Activated T-helper 1 cell treated with anti-CD3 and anti-CD28 coated beads, Interleukin-2, amount 50 U/mL, for 16 hours (primary cell): ENCODE measurements at places on chromosomes 5 and 9.

DNA sequence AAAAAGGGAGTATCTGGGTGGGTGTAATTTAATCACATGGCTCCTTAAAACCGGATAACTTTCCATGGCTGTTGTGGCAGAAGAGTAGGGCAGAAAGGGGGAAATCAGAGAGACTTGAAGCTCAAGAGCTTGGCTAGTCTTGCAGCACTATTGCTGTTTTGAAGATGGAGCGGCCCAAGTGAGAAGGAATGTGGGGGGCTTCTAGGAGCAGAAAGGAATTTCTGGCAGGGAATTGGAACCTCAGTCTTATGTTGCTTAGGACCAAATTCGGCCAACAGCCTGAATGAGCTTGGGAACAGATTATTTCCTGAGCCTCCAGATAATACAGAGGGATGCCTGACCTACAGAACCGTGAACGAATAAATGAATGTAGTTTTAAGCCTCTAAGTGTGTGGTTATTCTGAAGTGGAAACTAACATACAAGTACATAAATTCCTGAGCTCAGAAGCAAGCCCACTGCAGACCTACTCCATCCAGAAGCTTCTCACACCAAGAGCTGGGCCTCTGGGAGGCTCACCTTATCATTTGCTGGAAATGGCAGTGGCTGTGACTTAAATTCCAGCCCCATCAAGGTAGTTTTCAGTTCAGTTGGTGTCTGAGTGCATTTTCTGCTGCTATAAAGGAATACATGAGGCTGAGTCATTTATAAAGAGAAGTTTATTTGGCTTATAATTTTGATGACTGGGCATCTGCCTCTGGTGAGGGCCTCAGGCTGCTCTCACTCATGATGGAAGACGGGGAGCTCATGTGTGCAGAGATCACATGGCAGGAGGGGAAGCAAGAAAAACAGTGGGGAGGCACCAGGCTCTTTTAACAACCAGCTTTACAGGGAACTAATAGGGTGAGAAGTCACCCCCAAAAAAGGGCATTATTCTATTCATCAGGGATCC lies 15.3 kb upstream of the TMEM174 start:
- no peak for DNase-seq

GRCh38 chr9:119298076-119298853 lies 71.0 kb downstream of the BRINP1 start:
- no peak for DNase-seq

- DNase-seq = no peak
Measured at GRCh38 chr9:130142641-130143040, 29.6 kb upstream of the NCS1 start.

DNA sequence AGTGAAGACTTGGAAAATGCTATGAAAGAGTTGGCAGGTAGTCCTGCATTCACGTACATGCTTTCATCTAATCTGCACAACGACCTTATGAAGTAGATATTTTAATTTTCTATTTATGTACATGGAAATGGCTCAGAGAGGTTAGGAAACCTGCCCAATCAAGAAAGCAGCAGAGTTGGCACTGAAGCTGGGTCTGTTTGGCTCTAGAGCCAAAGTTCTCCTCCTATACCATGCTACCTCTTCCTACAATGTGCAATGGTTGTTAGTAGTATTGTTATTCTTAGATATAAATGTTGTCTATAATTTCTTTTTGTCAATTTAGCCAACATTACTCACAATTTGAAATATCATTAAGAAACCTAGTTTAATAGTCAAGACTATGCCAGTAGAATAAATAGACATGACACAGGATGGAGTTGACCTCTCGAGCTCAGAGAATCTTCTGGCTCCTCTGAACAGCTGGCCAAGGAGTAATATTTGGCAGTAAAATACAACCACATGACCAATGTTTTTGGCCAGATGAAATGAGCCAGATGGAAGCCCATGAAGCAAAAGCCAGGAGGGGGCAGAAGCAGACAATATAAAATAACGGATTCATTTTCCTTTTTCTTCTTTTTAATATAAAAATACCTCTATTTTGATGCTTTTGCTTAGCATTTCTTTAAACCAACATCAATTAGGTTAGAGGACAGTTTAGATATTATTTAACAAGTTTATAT lies 542.3 kb downstream of the PDE4D start:
- DNase-seq = no peak

DNA sequence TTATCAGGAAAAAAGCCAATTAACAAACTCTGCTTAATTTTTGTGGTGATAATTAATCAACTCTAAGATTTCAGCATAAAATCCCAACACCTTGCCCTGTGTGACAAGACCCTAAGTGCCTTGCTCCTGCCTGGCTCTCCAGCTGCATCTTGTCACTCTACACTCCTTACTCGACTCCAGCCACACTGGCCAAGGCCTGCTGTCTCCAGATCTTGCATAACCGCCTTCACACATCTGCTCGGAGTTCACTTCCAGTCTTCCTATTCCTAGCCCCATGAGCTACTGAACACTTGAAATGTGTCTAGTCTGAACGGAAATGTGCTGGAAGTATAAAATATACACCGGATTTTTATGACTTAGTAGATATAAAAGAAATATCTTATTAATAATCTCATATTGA lies 259.6 kb downstream of the EPB41L4A start:
- DNase-seq = no peak

- no peak for DNase-seq
Measured at GRCh38 chr9:708551-709432, 132.7 kb upstream of the DMRT1 start.

GRCh38 chr9:3656224-3656623 lies 130.4 kb upstream of the RFX3 start:
- no peak for DNase-seq

DNA sequence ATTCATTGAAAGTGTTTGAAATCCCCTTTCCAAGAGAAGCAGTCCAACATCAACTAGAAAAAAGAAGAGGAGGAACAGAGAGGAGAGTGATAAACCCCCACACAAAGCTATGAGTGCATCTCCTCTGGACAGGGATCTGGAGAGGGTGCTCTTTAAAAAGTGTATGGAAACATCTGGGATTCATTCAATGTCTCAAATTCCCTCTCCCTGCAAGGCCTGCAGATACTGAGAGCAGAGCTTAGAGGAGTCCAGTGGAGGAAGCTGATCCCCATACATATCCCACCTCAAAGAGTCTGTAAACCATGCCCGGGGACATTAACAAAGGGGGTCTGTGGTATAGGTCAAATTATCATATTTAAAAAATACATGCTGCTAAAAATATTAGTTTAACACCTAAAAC lies 2.2 kb downstream of the SPOCK1 start:
- no peak for DNase-seq

DNA sequence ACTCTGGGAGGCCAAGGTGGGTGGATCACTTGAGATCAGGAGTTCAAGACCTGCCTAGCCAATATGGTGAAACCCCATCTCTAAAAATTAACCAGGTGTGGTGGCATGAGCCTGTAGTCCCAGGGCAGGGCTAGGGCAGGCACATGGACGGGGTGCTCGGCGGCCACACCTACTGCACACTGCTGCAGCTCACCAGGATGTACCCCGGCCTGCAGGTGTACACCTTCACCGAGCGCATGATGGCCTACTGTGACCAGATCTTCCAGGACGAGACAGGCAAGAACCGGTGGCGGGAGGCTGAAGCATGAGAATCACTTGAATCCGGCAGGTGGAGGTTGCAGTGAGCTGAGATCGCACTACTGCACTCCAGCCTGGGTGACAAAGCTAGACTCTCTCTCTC lies 3.2 kb downstream of the ST6GALNAC4 start:
- no peak for DNase-seq

- no peak for DNase-seq
Measured at GRCh38 chr5:157205708-157206107, 25.1 kb downstream of the ITK start.

DNA sequence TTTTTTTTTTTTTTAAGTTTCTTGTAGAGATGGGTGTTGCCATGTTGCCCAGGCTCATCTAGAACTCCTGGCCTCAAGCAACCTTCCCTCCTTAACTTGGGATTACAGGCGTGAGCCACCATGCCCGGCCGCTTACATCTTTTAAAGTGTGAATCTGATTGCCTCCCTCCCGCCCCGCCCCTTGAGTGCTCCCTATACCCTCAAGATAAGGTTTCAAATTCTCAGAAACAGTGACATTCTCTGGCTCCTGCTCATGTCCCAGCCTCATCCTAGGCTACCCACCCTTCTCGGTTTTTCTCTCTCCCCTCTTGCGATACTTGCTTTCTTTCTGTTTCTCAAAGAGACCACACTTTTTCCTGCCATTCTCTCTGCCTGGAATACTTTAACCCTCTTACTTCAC lies 12.4 kb downstream of the MORN5 start:
- no peak for DNase-seq

DNA sequence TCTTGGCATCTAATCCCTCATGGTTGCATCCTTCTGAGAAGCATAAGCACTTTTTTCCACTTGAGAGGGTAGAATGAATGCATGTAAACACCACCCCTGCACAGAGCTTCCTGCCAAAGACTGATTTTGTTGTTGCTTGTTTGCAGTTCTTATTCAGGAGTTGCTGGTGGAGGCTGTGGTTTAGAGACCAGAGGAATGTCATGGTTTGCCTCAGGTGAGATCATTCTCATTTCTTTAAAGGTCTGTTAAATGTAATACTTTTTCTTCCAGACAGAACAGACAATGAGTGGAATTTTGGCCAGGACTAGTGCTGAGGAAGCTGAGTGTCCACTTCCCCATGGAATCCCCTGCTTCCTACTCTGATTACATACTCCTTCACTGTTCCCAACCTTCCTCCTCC lies 3.2 kb upstream of the TNC start:
- no peak for DNase-seq

DNA sequence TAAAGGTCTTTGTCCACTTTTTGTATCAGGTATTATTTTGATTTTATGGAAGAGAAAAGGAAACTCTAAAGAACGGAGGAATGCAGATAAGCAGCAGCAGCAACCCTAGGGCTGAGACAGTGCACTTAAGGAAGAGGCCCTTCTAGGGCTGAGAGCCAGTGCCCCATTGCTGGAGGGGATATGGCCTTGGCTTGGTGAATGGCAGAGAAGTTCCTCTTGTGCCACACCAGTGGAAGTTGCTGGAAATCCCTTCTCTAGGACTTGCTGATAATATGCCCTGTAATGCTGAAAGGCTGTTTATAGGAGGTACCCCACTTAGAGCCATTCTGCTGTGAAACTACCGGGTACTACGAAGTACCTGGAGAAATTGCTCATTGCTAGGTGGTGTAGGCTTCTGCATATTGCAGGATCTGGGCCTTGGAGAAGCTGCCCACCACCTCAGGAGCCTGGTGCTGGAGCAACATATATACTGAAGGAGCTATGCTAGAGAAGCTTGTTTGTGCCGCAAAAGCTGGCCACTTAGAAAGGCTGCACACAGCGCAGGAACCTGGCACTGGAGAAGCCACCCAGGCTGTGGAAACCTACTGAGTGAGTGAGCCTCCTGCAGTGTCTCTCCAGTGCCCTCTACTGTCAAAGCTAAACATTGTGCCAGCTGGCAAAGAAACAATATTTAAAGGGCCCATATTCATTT lies 9.6 kb upstream of the UBTD2 start:
- peak; percentile 28 for DNase-seq

DNA sequence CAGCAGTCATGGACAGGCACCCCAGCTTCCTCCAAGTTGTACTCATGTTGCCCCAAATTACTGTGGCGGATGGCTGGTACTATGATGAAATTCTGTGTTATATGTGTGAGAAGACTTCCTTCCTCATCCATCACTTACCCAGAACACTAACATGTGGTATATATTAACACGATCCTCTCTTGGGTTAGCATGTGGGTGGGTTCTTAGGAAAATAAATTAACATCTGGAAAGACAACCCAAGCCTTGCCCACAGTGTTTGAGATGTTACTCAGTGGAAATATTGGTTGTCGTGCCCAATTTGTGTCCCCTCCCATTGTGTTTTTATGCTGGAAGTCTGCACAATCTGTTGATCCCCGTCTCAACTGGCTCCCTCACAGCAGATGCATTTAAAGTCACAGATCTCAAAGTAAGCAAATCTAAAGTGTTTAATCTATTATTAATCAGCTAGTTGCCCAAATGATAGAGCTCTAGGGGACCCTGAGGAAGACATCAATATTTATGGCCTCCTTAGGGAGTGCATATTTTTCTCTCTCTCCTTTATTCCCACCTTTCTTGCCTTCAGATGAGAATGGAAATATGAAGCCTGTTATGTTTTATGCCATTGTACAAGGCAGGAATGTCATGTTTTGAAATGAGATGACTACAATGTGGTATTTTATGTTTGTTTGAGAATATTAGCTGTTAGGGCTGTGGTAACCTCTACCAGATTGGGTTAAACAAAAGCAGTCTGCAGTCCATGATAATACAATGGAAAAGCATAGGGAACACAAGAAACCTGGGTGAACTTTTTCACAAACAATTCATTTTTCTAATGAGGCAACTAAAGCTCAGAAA lies 93.9 kb downstream of the GRIA1 start:
- no peak for DNase-seq

DNA sequence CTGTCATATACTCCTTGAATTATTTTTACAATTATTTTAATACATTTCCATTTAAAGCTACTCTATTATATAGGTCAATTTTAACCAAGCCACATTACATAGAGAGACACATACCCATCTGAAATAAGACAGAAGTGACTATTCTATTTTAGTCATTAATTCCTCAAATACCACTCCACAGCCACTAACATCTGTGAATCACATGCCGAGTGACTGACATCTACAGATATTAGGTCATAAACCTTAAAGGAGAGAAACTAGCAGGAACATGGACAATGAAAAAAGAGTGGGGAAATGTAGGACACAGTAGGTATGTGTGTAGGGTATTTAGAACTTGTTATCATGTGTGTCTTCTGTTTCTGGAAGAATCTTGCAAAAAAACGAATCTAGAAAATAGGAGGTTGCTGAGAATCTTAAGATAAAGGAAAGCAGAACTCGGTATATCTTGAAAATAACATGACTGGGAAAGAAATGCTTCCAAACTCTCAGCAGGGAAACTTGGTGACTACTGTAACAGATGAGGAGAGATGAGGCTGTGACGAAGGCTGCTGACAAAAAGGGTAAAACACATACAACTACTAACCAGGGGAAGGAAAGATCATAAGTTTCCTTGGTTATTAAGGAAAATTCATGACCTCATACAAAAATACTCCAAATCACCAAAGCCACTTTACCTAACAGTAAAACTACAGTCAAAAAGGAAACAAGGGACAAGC lies 84.6 kb downstream of the PLPP1 start:
- no peak for DNase-seq

GRCh38 chr5:151204051-151204450 lies 19.8 kb downstream of the CCDC69 start:
- no peak for DNase-seq

GRCh38 chr5:143231416-143231815 lies 172.1 kb downstream of the NR3C1 start:
- no peak for DNase-seq

DNA sequence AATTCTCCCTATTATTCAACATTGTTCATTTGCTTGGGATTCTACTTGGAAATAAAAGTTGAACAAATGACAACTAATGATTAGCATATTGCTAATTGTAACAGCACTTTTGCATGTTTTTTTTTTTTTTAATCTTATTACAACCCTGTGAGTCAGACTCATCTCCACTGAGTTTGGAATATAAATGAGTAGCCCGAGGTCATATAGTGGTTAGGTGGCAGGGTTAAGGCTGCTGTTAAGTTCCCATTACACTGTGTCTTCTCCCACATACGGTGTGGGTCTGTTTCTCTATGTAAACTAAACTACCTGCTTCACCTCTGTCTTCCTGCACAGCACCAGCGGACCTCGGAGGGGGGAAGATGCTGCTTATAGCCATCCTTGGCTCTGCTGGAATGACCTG lies 92.4 kb downstream of the EQTN start:
- DNase-seq = no peak

GRCh38 chr9:130045725-130046450 lies 2.9 kb upstream of the FNBP1 start:
- no peak for DNase-seq
